Kidney epithelial cell (primary cell): ENCODE measurements at places on chromosomes 7 and 10. TPM values are rescaled to one million over a fixed set of nuclear protein-coding genes. Genes with fewer than 3 reads are reported as not detected.

FAM131B gene
- 1.0 and 1.3 TPM in 2 replicates for total RNA-seq

DNA sequence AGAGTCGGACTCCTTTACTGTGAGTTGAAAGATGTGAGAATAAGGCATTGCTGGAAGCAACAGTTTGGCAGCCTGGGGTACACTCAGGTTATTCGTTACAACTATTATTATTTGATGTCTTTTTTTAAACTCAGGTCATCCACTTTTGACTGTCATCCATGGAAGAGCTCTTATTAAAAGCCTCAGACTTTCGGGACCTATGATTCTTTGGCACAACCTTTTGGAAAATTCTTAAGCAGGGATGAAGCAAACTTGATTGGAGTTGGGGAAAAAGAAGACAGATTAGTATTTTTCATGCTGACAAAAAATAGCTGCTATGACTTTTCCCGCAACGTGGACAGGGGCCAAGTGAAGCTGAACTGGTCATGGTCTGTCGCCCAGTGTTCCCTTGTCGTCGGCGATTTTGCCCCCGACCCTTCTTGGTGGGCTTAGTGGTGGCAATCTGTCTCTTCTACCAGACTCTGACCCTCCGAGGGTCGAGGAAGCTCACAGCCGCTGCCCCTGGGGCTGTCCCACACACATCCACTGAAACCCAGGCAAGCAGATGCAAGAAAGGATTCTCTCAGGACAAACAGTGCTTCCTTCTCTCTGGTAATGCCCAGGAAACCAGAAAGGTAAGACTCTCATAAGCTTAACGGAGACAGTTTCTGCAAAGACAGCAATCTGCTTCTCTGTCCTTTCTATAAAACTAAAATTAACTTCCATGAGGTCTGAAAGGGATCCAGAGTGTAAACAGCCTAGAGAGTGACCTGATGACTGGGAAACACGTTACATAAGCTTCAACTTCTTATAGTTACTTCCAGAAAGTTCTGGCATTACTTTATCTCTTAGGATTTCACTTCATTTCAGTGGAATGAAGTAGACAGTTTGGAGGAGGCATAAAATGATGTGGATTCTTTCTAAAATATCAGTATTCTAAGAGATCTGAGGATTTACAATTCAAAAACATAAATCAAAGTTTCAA lies 1.0 kb downstream of the CPED1 start:
- DNase-seq = no peak

GRCh38 chr10:85995791-85996190 lies 370.8 kb downstream of the GRID1 start:
- no peak for DNase-seq

GRCh38 chr7:20647036-20647435 lies 31.6 kb downstream of the ABCB5 start:
- DNase-seq = no peak

KIAA1217 gene
- total RNA-seq = 18.9 and 21.5 TPM in 2 replicates

DNA sequence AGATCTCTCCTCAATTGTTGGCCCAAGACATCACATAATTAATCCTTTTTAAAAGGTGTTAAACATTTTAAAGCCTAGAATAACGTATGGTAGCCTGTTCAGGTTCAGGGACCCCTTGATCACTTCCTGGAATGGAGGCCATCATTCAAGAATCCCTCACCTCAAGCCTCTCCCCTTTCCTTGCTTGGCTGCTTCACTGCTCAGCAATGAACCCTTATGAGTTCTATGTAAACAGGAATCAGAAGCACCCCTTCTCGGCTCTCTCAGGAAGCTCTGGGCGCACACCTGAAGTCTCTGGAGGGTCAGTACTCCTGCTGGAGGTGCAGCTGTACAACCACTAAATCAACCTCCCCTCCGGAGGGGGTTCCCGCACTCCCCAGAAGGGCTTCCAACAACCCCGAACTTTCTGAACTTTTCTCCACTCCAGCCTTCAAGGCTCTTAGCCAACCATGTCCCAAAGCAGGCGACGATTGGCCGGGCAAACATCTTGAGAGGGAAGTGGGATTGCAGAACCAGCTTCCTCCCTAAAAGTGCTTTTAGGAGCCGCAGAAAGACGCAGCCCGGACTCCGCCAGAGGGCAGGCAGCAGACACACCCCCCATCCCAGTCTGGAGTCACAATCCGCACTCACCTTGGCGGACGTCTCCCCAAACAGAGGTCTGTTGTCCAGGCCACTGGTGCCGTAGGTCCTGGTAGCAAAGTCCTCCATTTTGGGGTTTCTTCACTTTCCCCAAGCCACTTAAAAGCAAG lies 562 bp downstream of the TMEM243 start:
- DNase-seq = no peak

DNA sequence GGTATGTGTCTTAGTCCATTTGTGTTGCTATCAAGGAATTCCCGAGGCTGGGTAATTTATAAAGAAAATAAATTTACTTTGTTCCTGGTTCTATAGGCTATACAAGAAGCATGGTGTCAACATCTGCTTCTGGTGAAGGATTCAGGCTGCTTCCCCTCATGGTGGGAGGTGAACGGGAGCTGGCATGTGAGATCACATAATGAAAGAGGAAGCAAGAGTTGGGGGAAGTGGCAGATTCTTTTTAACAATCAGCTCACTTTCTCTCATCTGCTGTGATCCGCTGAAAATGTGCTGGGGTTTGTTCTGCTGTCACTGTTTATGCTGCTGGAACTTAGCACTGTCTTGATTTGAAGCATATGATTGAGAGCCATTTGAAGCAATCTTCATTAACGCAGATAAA lies 730.0 kb upstream of the SORCS1 start:
- no peak for DNase-seq

COPG2 gene
- total RNA-seq = 37.9 and 44.0 TPM in 2 replicates

RPEL1 gene
- total RNA-seq = 0.04 TPM in 1 of 2 replicates, not detected in the other

ATOH7 gene
- total RNA-seq = not detected in 2 replicates

DLX5 gene
- total RNA-seq = not detected in 2 replicates

HOXA6 gene
- 4.8 and 10.5 TPM in 2 replicates for total RNA-seq

DNA sequence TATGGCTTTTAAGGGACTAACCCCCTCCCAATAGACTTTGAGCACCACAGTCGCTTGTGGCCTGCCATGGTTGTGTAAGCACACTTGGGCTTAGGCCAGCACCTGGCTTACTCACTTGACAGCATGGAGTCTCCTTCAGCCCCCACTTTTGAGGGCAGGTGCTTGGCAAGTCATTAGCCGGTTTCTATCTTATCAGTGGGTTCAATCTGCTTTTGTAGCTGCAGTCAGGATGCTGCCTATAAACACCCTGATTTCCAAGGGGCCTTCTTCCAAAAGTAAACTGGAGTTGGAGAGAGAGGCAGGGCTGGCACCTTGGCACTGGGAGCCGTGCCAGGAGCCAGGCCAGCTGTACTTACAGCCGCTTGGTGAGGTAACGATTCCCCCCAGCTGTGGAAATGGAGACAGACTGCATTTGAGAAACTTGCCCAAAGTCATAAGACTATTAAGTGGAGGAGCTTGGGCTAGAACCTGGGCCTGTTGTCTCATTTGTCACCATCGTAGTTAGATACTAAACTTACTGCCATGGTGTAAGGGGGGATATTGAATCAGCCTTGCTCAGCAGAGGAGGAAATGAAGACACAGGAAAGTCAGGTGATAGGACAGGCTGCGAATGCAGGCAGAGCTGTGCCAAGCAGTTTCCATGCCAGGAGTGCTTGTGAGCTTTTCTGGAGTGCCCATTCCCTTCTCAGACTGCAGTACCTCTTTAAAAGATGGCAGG lies 92.2 kb upstream of the EFCAB10 start:
- no peak for DNase-seq

DNA sequence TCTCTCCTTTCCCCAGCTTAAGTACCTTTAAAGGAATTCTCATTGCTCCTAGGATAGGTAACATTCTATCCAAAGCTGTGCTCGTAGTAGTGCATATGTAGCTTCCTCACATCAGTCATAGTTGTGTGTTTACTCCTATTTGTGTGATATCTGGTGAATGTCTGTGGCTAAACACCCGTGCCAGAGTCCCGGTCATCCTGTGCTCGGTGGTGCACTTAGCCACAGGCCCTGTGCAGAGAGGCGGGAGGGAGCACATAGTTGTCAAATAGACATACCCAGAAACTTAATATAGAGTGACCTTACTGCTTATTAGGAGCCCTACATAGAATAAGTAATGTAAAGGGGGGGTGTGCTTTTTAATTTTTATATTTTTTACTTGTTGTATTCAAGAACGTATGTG lies 76.6 kb downstream of the RBM33 start:
- no peak for DNase-seq

- DNase-seq = no peak
Measured at GRCh38 chr10:33157103-33157502, 177.4 kb downstream of the NRP1 start.

DNA sequence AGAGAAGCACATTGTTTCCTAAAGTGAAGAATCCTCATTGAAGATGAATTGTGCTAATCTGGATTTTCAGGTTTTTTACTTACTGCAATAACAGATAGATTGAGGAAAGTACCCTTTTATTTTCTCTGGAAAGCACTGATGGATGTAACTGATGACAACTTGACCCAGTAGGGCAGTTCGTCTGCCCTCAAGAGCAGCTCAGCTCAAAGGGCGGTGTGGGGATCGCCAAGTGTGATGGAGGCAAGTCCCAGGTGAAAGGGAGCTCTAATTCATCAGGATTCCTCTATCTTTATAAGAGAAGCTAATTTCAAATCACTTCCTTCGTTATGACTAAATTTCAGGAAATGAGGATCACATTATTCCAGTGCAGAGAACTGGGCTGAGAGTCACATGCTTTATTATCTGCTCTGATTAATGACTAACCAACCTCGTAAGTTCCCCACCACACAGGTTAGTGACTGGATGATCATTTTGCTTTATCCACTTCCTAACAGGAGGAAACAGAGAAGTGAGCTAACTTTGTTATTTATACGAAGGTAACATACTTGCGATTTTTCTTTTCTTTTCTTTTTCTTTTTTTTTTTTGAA lies 98.8 kb downstream of the PFKFB3 start:
- DNase-seq = no peak

GRCh38 chr7:30149640-30150272 lies 15.0 kb downstream of the MTURN start:
- no peak for DNase-seq

- DNase-seq = no peak
Measured at GRCh38 chr10:44818701-44819127, 92.4 kb upstream of the TMEM72 start.

- no peak for DNase-seq
Measured at GRCh38 chr7:108838198-108838597, 268.5 kb downstream of the DNAJB9 start.

DNA sequence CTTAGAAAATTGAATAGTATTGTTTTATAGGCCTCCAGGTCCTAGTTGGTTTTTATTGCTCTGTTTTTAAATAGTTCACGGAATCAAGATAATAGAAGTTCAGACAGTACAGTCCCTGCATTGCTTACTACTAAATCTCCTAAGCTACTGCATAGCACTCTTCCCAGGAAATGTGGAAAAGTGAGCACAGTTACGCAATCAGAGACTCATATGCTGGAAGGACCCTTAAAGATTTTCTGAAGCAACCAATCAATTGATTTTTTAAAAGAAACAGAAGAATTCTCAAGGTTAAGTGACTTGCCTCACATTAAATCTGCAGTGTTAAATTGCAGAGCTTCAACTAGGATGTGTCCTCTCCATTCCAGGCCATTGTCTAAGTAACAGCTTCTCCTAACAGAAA lies 23.1 kb upstream of the DIP2C start:
- DNase-seq = no peak

- DNase-seq = no peak
Measured at GRCh38 chr10:113294868-113295267, 258.0 kb upstream of the HABP2 start.

DNA sequence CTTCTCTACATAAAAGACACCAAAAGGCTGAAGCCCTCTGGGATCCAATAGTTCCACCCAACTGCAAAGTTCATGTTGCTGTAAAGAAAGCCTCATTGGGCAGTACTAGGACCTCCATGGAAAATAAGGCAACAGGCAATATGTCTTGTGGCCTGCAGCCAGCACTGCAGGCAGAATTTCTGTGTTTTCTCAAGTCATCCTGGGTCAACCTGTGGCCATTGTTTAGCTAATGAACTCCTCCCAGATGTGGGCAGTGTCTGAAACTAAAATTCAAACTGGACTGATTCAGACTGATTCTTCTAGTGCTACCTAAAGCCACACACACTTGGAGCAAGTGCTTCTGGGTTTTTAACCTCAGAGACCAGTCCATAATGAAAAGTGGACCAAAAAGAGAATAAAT lies 141.5 kb downstream of the PPP1R17 start:
- no peak for DNase-seq

PLPP4 gene
- 5.3 and 9.4 TPM in 2 replicates for total RNA-seq

BAIAP2L1 gene
- total RNA-seq = 32.5 and 38.8 TPM in 2 replicates

DNA sequence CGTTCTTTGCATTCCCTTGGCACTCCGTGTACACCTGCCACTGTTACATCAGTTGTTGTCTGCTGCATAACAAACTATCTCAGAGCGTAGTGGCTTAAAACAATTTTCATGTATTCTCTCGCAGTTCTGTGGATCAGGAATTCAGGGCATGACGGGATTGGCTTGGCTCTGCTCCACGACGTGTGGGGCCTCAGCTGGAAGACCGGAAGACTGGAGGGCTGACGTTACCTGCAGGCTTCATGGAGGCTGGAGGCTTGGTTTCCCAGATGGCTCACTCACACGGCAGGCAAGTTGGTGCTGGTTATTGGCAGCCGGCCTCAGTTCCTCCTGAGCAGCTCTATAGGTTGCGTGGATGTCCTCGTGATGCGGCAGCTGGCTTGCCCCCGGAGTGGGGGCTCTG lies 25.5 kb downstream of the NYAP1 start:
- peak; percentile 7 for DNase-seq

- no peak for DNase-seq
Measured at GRCh38 chr7:25517906-25518305, 289.6 kb upstream of the NPVF start.

NEUROD6 gene
- not detected in 2 replicates for total RNA-seq

- DNase-seq = no peak
Measured at GRCh38 chr10:103839519-103839871, 15.9 kb downstream of the SH3PXD2A start.

DNA sequence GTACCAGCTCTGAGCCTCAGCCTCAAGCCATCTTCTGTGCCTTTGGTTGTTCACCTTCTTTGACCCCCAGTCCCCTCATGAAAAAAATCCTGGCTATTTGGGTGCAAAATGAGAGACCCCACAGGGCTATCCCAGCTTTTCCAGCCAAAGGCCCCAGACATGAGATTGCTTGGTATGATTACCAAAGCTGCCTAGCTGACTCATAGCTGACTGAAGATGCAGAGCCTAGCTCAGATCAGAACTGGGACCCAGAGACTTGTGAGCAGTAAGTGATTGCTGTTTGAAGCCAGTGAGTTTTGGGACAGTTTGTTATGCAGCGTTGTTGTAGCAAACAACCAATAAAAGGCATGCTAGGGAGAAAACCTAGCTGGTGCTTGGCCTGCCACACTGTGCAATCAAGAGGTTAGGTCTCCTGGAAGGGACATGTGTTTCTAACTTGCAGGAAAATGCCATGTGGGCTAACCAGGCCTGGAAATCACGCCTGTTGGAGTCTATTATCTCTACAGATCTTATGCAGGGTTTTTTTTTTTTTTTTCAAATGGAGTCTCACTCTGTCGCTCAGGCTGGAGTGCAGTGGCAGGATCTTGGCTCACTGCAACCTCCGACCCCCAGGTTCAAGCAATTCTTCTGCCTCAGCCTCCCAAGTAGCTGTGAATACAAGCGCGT lies 48.0 kb upstream of the DAGLB start:
- DNase-seq = no peak
